Adipocyte (in vitro differentiated cells): ENCODE measurements at places on chromosomes 6 and 20.

GRCh38 chr6:41343641-41344187 is 8.3 kb downstream of the NCR2 start:
- no peak for DNase-seq

DNA sequence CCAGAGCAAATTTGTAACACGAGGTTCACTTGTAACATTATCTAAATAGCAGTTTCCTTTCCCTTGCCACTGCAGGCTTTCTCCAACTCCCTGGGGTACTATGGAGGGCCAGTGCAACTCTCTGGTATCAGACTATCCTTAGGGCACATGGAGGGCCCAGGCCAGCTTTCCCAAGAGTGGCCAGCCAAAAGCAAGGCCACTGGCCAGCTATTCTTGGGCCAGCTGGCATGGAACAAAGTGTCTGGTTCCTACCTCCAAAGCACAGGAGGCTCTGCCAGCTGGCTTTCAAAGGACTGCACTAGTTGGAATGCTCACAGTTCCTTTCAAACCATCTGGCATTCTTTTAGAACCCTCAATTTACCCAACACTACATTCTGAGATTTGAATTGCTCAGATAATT is 8.7 kb downstream of the RNF24 start:
- peak; percentile 57 for DNase-seq

- DNase-seq, result no peak
These were observed 27.4 kb downstream of the HEBP2 start for GRCh38 chr6:138431256-138432062.

GRCh38 chr6:37176268-37177076 is 6.5 kb downstream of the PIM1 start:
- DNase-seq, result no peak

- peak; percentile 55 for DNase-seq
These were observed 4.0 kb upstream of the CGAS start for GRCh38 chr6:73455865-73456629.

DNA sequence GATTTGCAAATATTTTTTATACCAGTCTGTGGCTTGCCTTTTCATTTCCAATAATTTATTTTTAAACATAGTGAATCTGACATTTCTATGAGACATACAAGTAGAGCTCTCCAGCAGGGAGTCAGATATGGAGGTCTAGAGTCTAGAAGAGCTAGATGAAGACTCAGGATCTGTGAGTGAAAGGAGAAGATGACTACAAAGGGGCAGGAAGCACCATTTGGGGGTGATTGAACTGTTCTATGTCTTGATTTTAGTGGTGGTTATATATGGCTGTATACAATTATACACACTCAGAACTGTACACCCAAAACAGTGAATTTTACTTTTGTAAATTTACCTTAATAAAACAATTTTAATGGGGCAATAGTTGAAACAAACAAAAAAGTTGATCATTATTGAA is 127.9 kb upstream of the BACH2 start:
- no peak for DNase-seq

DNA sequence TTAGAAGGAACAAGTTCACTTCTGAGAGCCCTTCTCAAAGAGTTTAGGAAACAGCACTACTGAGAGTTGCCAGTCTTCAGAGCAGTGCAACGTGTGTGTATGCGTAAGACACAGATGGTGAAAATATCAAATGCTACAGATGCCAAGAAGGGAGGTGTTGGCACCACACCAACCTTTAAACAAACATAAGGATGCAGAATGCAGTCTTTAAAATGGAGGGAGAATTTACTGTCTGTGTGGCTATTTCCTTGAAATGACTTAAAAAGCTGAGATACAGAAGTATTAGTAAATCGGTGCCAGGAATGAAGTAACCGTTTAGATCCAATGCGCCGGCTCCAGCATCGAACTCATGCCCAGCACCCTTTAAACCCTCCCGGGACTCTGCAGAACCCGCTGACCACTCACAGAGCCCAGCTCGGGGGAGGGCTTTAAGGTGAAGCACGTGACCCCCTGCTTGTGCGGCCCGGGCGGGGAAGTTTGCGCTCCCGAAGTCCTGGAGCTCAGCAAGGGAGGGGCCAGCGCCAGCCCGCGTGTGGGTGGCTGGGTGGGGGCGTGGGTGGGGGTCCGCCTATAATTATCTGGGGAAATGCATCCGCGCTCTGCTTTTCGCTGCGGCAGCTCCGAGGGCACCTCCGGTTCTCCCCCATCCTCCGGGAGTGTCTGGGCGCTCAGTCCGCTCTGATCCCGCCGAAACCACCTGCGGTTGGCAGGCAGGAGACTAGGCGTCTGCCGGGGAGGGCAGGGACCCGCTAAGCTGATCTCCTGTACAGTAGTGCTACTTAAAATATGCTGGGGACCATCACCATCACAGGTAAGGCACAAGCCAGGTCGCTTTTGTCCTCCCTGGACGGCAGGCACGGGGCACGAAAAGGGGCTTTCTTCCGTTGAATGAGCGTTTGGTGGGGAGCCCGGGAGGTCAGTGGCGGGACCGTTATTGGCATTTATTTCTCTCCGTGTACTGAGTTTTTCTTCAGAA is 66.0 kb downstream of the ZBTB2 start:
- peak; percentile 85 for DNase-seq

DNA sequence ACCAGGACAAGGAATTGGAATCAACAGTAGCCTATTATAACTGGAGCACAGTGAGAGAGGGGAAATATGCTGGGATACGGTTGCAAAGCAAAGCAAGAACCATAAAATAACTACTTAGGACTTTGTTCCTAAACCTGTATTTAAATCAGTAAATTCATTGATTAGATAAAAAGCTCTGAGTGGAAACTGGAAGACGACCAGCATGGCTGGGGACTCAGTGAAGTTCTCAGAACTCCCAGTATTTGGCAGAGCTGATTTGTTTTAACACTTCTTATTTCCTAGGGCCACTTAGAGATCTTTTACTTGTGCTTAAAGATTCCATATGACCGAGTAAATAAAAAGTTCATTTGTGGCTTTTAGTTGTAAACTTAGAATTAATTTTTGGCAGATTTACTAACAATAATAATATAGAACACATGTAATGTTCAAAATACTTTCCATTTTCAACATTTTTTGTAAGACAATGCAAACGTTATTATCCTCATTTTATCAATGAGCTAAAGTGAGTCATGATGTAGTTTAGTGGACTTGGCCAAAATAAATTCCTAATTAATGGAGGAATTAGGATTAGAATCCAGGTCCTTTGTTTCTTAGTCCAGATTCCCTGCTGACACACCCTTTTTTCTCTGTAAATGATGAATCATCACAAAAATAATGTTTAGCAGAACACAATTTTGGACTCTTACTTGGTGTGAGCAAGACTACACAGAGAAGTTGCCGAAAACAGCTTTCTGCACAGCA is 392.9 kb downstream of the GJA1 start:
- no peak for DNase-seq

- DNase-seq, result peak; percentile 38
These were observed 106.0 kb downstream of the PRIM2 start for GRCh38 chr6:57423468-57423867.

GRCh38 chr6:154157082-154157481 is 118.0 kb downstream of the OPRM1 start:
- DNase-seq, result no peak

GRCh38 chr6:17490724-17491123 is 97.3 kb downstream of the CAP2 start:
- no peak for DNase-seq
